ENCODE measurements at places on chromosomes 4 and X.
A peak's percentile ranks its signal among the peaks of the same experiment; 100 is the strongest.

- DNase-seq = no peak
Measured at GRCh38 chr4:55609393-55609866, 17.4 kb upstream of the PDCL2 start.

- peak; percentile 90 for DNase-seq
Measured at GRCh38 chr4:164956766-164957643, 20.5 kb downstream of the TRIM61 start.

GRCh38 chr4:70979445-70980008 is 13.9 kb upstream of the DCK start:
- DNase-seq = no peak

GRCh38 chr4:57053508-57053907 is 56.7 kb downstream of the IGFBP7 start:
- DNase-seq = no peak

GRCh38 chrX:26050099-26050498 is 88.0 kb upstream of the MAGEB18 start:
- no peak for DNase-seq

DNA sequence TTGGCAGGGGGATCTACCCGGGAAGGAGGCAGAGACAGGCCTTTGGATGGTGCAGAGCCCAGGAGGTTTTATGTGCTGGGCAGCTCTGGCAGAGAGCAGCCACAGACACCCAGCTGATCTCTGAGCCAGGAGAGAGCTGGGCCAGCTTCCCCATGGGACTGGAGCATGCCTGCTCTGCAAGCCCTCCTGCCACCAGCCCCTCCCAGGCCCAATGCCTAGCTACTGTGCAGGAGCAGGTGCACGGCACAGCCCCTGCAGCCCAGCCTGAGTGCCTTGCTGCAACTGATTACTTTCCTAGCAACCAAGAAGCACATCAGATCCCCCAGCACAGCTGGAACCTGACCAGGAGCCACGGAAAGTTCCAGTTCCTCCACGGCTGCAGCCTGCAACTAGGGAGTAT is 57.8 kb upstream of the BEND2 start:
- peak; percentile 4 for DNase-seq

- DNase-seq = no peak
Measured at GRCh38 chr4:152283801-152284470, 252.0 kb downstream of the FBXW7 start.

All from NCI-H345 (cell line).